ENCODE measurements at places on chromosomes 1 and 21. TPM values are rescaled to one million over a fixed set of nuclear protein-coding genes. Genes with fewer than 3 reads are reported as not detected.

HRNR gene
- total RNA-seq, result not detected

DNA sequence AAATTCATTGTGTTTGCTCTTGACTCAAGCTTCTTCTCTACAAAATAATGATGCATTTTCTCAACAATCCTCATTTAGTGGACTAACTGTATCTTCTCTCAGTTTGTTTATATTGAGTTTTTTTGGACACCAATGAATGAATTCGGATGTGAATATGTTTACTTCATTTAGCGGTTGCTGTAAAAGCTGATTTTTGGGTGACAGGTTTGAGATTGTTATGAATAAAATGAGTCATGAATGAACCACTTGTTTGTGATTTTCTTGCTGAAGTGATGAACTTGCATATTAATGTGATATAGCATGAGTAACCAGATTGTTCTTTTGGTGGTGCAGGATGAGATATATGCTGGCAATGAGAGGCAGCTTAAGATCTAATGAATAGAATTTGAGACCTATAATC lies 3.1 kb downstream of the DNM3 start:
- no peak for DNase-seq

DNA sequence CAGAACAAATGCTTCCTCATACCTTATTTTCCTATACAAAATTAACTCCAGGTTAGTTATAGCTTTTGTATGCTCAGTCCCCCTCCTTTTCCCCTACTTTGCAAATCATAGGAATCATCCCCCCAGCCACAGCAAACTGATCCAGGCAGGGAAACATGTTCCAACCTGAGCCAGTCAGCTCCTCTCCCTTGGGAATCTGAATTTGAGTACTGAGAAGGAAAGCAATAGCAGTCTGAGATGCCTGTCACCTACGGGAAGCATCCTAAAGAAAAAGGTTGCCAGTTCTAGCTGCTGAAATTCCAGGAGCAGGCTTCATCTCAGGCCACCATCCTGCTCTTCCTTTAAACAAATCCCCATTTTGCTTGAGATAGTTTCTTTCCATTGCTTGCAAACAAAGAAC lies 6.9 kb downstream of the ADSS2 start:
- DNase-seq, result no peak

IL24 gene
- not detected for total RNA-seq

GRCh38 chr1:211174375-211174774 lies 40.4 kb upstream of the KCNH1 start:
- no peak for DNase-seq

GRCh38 chr1:61836649-61837048 lies 94.4 kb downstream of the PATJ start:
- no peak for DNase-seq

DNA sequence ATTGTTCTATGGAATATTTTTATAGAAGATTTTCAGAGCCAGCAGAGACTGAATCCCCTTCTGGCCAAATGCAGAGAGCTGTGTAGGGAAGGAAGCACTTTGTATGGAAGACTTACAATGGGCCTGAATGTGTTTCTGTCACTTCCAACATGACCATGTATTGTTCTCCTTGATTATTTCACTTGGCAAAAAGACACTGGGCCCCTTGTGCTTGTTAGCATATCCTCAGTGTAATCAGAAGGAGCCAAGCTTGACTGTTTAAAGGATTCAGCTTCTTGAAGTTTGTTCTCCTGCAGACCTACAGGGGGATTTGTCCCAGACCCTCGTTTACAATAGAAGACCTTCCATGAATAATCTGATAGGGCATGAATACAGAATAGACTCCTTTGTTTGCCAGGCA lies 48.1 kb upstream of the UBE2U start:
- no peak for DNase-seq

GRCh38 chr1:33007190-33008050 lies 29.3 kb downstream of the AK2 start:
- DNase-seq, result no peak

DNA sequence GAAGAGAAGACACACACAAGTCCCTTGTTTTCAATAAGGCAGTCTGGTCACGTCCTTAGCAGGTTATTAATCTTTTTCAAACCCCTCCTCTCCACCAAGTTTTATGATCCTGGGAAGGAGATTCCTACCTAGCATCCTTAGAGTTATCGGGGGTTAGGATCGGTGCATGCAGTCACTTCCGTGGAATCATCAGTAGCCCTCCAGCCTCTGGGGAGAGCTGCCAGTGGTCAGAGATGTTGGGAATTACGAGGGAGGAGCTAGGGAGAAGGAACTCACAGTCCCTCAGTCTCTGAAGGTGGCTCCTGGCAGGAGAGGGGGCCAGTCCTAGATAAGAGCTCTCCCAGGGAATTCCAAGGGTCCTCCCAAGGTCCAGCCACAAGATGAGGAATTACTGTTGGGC lies 57.7 kb upstream of the ATP5PO start:
- DNase-seq, result peak; percentile 39

TACSTD2 gene
- total RNA-seq, result 0.88 TPM

DNA sequence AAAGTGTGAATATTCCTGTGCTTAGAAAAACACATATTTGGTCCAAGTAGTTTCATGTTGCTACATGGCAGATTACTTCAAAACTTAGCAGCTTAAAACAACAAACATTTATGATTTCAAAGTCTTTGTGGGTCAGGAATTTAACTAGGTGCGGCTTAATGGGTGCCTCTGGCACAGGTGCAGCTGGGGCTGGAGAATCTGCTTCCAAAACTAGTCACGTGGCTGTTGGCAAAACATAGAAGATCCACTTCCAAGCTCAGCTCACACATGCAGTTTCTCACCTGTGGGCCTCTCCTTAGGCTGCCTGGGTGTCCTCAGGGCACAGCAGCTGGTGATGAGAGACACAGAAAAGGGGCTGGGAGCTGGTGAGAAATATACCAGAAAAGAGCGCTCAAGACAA lies 263.4 kb downstream of the TTLL7 start:
- no peak for DNase-seq

DNA sequence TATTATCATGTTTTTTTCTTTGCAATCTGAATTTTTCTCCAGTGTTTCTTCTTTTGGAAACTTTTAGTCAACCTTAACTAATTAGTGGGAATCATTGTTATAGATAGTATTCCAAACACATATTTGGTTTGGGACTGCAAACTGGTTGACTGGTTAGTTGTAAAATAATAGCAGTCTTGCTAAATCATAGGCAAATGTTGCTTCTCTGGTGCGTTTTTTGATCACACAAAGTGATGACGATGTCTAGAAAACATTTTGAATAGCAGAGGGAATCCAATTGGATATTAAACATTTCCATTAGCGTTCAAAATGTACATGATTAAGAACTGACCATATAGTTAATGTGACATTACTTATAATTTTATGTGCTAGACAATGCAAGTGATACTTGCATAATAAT lies 4.5 kb downstream of the DNAJB4 start:
- DNase-seq, result no peak

CCDC28B gene
- 20.9 TPM for total RNA-seq

DNA sequence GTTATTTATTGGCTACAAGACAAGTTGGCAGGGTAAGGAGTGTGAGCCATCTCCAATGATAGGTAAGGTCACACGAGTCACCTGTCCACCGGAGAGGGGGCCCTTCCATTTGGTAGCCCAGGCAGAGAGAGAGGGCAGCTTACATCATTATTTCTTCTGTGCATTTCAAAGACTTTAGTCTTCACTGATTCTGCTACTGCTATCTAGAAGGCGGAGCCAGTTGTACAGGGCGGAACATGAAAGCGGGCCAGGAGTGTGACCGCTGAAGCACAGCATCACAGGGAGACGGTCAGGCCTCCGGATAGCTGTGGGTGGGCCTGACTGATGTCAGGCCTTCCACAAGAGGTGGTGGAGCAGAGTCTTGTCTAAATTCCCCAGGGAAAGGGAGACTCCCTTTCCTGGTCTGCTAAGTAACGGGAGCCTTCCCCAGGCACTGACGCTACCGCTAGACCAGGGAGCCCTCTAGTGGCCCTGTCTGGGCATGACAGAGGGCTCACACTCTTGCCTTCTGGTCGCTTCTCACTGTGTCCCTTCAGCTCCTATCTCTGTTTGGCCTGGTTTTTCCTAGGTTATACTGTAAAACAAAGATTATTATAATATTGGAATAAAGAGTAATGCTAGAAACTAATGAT lies 36.7 kb downstream of the ZNF695 start:
- peak; percentile 47 for DNase-seq

DNA sequence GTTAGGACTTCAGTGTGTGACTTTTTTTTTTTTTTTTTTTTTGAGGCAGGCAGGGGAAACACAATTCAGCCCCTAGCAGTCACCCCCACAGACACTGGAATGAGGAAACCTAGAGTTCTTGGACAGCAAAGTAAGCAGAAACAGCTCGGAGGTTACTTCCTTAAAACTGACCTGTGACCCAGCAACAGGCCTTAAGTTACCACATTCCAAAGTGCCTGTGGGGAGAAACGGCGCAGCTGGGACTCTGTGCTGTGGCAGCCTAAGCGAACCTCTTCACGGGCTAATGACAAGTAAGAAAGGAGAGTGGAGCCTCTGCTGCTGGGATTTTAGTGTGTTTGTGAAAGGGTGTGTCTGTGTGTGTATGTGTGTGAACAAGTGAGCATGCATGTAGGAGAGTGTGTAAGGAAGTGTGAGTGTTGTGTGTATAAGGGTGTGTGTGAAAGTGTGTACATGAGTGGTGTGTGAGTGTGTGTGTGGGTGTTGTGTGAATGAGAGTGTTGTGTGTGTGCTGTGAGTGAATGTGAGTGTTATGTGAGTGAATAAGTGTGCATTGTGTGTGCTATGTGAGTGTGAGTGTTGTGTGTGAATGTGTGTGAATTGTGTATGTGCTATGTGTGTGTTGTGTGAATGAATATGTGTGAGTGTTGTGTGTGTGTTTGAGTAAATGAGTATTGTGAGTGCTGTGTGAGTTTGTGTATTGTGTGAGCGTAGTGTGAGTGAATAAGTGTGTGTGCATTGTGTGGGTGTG lies 180.8 kb downstream of the BRINP2 start:
- no peak for DNase-seq

DNA sequence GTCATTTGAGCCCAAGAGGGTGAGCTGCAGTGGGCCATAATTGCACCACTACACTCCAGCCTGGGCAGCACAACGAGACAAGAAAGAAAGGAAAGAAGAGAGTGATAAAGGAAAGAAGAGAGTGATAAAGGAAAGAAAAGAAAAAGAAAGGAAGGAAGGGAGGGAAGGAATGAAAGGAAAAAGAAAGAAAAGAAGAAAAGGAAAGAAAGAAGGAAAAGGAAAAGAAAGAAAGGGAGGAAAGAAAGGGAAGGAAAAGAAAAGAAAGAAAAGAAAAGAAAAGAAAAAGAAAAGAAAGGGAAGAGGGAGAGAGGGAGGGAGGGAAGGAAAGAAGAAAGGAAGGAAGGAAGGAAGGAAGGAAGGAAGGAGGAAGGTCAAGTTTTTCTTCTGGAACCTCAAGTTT lies 17.5 kb downstream of the TRIT1 start:
- no peak for DNase-seq

GRCh38 chr1:43447891-43448708 lies 5.6 kb downstream of the HYI start:
- DNase-seq, result no peak

DNA sequence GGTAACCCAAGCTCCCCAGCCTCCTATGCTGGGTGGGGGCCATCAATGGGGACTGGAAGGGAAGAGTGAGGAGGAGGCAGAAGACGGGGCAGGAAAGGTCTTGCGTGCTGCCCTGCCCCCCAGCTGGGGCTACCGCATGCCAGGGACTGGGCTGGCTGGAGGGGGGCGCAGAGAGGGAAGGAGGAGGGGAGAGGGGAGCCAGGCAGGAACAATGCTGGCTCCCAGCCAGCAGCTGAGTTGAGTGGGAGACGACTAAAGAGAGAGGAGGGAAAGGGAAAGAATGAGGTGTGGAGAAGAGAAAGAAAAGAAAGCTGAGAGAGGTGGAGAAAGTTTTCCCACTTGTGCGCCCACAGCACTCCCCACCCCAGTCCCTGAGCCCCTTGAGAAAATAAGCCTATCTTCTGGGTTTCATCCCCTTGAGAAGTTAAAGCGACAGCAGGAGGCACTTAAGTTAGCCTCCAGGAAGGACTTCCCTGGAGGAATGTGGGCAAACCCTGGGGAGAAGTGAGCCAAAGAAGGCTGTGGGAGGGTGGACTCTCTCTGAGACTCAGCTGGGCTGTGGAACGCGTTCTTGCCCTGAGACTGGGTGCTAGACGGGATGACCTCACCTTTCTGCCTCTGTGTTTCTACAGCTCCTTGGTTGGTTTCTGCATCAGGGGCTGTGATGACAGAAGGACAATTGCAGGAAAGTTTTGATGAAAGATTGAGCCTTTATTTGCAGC lies 12.9 kb upstream of the NES start:
- no peak for DNase-seq

FCN3 gene
- total RNA-seq, result not detected

UROD gene
- total RNA-seq, result 86.6 TPM

- DNase-seq, result no peak
Measured at GRCh38 chr1:30803562-30803961, 46.0 kb upstream of the LAPTM5 start.

GRCh38 chr1:89277725-89278124 lies 5.1 kb upstream of the GBP5 start:
- no peak for DNase-seq

DNA sequence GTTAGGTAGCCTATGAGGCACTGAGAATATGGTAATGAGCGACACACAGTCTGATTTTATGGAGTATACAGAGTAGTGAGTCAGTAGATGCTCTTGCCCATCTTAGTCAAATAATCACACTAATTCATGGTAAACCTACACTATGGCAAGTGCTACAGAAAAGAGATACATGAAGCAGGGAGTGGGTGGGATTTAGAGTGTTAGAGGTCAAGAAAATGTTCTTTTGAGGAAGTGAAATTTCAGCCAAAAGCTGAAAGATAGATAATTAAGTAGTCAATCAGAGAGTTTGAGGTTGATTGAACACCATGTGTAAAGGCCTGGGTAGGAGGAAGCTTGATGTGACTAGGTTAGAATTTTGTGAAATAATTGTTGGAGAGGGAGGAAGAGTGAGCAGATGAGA lies 14.7 kb downstream of the MDM4 start:
- DNase-seq, result no peak

TNFRSF14 gene
- total RNA-seq, result 0.50 TPM

- DNase-seq, result no peak
Measured at GRCh38 chr1:81702903-81703302, 97.8 kb upstream of the ADGRL2 start.

- DNase-seq, result no peak
Measured at GRCh38 chr1:150150133-150151021, 661 bp downstream of the PLEKHO1 start.

DNA sequence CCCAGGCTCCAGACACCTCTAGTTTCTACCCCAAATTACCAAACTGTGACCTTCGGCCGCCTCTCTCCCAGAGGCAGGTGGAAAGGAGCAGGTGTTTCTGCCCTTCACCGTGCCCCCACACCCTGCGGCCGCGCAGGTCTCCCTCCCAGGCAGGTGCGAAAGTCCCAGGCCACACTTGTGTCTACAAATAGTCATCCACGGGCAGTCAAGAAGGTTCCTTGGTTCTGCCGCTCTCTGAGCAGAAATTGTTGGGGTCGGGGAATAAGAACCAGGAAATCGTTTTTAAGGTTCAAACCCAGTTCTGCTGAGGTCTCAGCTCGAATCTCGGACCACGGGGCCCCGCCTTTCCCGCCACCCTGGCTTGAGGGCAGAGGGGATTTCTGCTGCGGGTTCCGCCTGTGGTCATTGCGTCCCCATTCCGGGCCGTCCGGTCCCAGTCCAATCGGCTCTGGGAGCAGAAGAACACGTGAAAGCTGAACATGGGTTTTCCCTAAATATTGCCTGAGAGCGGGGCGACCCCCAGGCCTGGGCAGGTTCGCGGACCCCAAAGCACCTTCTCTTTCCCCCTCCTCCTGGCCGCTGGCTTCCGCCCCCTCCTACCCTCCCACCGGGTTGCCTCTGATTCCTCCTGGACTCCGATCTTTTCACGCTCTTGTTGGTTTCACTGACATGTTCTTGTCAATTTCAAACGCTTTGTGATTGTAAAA lies 1.2 kb upstream of the ATF3 start:
- no peak for DNase-seq

- peak; percentile 44 for DNase-seq
Measured at GRCh38 chr1:169105434-169106094, 926 bp upstream of the ATP1B1 start.

SLC5A9 gene
- not detected for total RNA-seq

Measured in H1 (cell line).